ENCODE measurements at places on chromosomes 4 and X.

- ATAC-seq = no peak
- no peak overlapping the region for H3K4me3 ChIP-seq
- H3K27me3 ChIP-seq = no peaks in the 10 kb centered on the region
- H3K36me3 ChIP-seq = no peaks in the 10 kb centered on the region
- H3K4me1 ChIP-seq = no peaks in the 10 kb centered on the region
These were observed 457.2 kb downstream of the GALNTL6 start for GRCh38 chr4:172270397-172270796.

- H3K27me3 ChIP-seq = no peaks in the 10 kb centered on the region
- H3K36me3 ChIP-seq = no peaks in the 10 kb centered on the region
- no peak overlapping the region for H3K4me3 ChIP-seq
- no peaks in the 10 kb centered on the region for H3K4me1 ChIP-seq
- no peak overlapping the region for H3K27ac ChIP-seq
These were observed 18.8 kb upstream of the VSIG1 start for GRCh38 chrX:108025954-108026600.

DNA sequence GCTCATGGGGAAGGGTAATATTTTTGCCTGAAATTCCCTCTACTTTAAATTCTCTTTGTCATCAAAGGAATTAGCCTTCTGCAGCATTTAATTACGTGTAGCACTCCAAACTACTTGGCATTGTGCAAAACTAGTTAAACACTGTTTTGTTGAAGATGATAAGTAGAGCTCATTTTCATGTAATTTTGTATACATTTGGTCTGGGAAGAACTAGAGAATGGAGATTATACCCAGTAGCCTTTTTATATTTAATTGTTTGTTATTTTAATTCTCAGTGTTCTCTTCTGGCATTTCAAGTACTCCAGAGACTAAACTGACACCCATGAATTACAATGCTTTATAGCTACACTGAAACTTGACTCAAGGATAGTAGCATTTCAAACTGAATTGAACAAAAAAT lies 211.5 kb upstream of the SMIM31 start:
- H3K4me3 ChIP-seq = no peak overlapping the region
- no peaks in the 10 kb centered on the region for H3K36me3 ChIP-seq
- no peaks in the 10 kb centered on the region for H3K4me1 ChIP-seq
- no peak overlapping the region for H3K27ac ChIP-seq
- ATAC-seq = no peak
- H3K27me3 ChIP-seq = no peaks in the 10 kb centered on the region

DNA sequence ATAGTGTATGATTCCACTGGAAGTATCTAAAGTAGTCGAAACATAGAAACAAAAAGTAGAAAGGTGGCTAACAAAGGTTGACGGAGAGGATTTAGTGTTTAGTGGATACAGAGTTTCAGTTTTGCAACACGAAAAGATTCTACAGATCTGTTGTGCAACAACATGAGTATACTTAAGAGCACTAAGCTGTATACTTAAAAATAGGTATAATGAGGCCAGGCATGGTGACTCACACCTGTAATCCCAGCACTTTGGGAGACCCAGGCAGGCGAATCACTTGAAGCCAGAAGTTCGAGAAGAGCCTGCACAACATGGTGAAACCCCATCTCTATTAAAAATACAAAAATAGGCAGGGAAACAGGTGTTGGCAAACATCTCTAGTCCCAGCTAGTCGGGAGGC lies 7.9 kb upstream of the ATRX start:
- H3K4me3 ChIP-seq = no peak overlapping the region
- no peak overlapping the region for H3K27ac ChIP-seq
- H3K4me1 ChIP-seq = no peaks in the 10 kb centered on the region
- no peaks in the 10 kb centered on the region for H3K27me3 ChIP-seq

GRCh38 chr4:47533689-47534347 lies 48.7 kb downstream of the ATP10D start:
- H3K27me3 ChIP-seq = no peaks in the 10 kb centered on the region
- no peak overlapping the region for H3K4me3 ChIP-seq
- peaks cover 39% of the 10 kb centered on the region for H3K36me3 ChIP-seq
- H3K4me1 ChIP-seq = peaks cover 5% of the 10 kb centered on the region
- H3K27ac ChIP-seq = no peak overlapping the region

- no peaks in the 10 kb centered on the region for H3K27me3 ChIP-seq
- ATAC-seq = no peak
- H3K36me3 ChIP-seq = no peaks in the 10 kb centered on the region
- no peak overlapping the region for H3K27ac ChIP-seq
- H3K4me3 ChIP-seq = no peak overlapping the region
These were observed 199.3 kb upstream of the GRID2 start for GRCh38 chr4:92104506-92104905.

- H3K27ac ChIP-seq = no peak overlapping the region
- ATAC-seq = no peak
- H3K4me1 ChIP-seq = no peaks in the 10 kb centered on the region
- H3K27me3 ChIP-seq = no peaks in the 10 kb centered on the region
These were observed 16.1 kb upstream of the CXCL3 start for GRCh38 chr4:74054483-74055047.

DNA sequence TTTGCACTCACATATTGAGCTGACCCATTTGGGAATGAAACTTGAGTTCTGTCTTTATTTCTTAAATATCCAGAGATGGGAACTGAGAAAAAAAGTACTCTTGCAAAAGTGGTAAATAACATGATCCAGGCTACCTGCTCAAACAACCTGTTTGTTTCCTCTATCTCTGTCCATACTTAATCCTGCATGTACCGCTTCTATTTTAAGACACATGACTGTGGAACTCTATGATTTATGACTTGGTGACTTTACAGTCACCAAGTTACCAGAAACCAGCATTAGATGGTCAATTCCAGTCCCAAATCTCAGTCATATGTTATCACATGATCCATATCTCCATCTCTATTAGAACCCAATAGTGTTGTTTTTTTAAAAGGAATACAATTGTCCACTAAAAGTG lies 606.7 kb downstream of the EPHA5 start:
- H3K27ac ChIP-seq = no peak overlapping the region
- H3K4me3 ChIP-seq = no peak overlapping the region
- no peak for ATAC-seq
- no peaks in the 10 kb centered on the region for H3K27me3 ChIP-seq

- H3K4me3 ChIP-seq = no peak overlapping the region
- no peaks in the 10 kb centered on the region for H3K4me1 ChIP-seq
- no peak for ATAC-seq
- no peaks in the 10 kb centered on the region for H3K36me3 ChIP-seq
- no peak overlapping the region for H3K27ac ChIP-seq
- H3K27me3 ChIP-seq = no peaks in the 10 kb centered on the region
These were observed 34.6 kb upstream of the SFRP2 start for GRCh38 chr4:153823483-153823882.

DNA sequence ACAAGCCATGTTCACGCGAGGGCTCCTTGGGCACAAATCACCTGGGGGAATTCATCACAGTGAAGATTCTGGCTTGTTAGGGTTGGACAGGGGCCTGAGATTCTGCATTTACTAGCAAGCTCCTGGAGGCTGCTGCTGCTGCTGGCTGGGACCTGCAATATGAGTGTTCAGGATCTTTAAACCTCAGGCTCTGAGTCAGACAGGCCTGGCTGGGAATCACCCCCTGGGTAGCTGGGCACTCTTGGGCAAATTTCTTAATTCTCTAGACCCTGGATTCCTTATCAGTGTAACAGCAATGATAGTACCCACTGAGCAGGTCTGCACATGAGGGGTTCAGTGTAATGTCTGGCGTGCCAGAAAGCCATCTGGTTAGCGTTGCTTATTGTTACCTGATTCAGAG lies 101.5 kb downstream of the DHX15 start:
- peaks cover 3% of the 10 kb centered on the region for H3K27me3 ChIP-seq
- no peak overlapping the region for H3K27ac ChIP-seq
- H3K36me3 ChIP-seq = no peaks in the 10 kb centered on the region
- ATAC-seq = no peak
- H3K4me3 ChIP-seq = no peak overlapping the region
- H3K4me1 ChIP-seq = no peaks in the 10 kb centered on the region

DNA sequence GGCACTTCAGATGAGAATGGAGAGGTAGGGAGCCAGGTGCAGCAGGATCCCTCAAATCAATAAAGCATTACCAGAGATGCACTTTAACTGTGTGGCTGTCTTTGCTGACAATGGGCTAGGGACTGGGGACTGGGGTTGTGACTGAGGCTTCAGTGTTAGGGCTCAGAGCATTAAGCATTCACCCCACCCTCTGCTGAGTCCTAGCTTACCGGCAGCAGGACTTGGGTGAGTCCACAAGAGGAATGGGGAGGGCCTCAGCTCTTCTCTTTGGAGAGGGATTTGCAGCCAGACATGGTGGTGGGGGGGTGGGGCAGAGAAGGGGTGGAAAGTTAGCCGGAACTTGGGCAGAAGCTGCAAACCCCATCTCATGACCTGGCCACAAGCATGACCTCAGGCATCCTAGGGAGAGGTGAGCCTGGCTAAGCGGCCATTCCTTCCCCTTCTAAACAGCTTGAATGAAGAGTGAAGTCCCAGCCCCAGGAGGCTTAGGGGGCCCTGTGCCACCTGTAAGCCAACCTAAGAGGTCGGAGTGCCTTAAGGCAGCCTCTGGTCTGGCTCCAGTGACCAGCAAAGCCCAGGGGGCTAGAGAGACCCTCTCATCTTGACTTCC lies 78.4 kb downstream of the STARD8 start:
- H3K27me3 ChIP-seq = no peaks in the 10 kb centered on the region
- no peaks in the 10 kb centered on the region for H3K36me3 ChIP-seq
- H3K4me1 ChIP-seq = no peaks in the 10 kb centered on the region
- H3K4me3 ChIP-seq = no peak overlapping the region
- no peak overlapping the region for H3K27ac ChIP-seq
- ATAC-seq = no peak

DNA sequence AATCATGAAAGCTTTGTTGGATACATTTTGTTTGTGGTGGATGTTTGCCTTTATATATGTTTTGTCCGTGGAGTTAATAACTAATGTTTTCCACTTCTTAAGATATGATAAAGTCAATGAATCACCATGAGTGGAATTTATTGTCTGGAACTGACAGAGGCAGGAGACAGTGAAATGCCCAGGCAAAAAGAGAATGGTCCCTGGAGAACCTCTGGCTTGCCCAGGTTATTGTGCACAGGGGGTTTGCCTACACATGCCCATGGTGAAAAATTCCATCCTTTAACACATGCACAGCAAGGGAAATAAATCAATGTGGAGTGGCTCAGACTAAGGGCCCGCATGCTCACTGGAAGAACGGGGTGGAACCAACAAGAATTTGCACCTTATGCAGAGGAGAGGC lies 964.3 kb upstream of the GRIA3 start:
- H3K36me3 ChIP-seq = no peaks in the 10 kb centered on the region
- H3K27ac ChIP-seq = no peak overlapping the region
- H3K4me3 ChIP-seq = no peak overlapping the region
- H3K4me1 ChIP-seq = no peaks in the 10 kb centered on the region
- no peak for ATAC-seq

GRCh38 chr4:65724973-65725372 lies 54.7 kb upstream of the EPHA5 start:
- H3K4me1 ChIP-seq = no peaks in the 10 kb centered on the region
- H3K4me3 ChIP-seq = no peak overlapping the region
- no peaks in the 10 kb centered on the region for H3K27me3 ChIP-seq
- no peak for ATAC-seq
- no peaks in the 10 kb centered on the region for H3K36me3 ChIP-seq
- no peak overlapping the region for H3K27ac ChIP-seq

Data from gastroesophageal sphincter (tissue), 4 donors.